ENCODE measurements at places on chromosomes 4 and X.

- no peak for DNase-seq
These were observed 92.0 kb downstream of the PHEX start for GRCh38 chrX:22124098-22124497.

DNA sequence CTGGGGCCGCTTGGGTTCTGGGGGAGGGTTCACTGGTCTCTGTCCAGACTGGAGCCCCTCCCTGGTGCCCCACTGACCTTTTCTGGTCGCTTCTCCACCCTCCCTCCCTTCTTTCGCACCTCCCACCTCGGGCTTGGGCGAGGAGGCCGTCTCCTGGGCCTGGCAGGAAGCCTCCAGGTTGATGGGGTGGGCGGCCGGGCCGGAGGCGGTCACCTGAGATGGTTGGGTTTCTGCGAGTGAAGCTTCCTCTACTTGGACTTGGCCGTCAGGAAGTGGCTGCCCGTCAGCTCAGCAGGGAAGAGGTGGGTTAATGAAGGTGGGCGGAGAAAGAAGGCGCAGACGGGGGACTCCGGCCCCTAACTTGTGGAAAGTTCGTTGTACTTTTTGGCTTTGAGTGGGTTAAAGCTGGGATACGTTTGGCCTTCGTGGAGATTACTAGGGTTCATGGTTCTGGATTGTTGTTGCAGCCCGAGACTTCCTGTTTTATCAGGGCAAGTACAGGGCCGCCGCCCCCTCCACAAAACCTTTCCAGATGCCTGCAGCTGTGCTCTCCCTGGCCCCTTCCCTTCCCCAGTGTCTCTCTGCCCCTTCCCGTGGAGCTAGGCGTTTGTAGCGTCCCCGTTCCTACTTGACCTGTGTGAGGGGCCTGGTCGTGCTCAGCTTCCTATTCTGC lies 1.2 kb downstream of the AKAP17A start:
- no peak for DNase-seq

GRCh38 chr4:112058433-112058832 lies 86.8 kb upstream of the FAM241A start:
- DNase-seq: no peak

DNA sequence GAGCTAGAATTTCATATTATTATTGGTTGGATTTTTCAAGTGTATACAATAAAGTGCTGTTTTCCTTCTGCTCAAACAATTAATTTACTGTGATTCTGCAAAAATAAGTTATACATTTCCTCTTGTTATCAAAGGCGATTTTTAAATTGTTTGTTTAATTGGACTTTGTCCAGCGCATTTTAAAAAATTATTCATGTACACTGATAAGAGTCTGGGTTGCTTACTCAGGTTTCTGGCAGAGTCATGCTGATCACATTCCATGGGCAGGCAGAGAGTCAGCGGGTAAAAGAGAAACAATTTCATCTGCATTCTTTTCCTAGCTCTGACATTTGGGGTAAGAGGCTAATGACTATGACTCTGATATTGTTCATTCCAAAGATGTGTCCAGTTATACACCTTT lies 8.9 kb downstream of the FAT4 start:
- DNase-seq: no peak

- no peak for DNase-seq
These were observed 69.2 kb downstream of the KIT start for GRCh38 chr4:54726907-54727306.

Measured in stimulated activated CD8-positive, alpha-beta memory T cell treated with anti-CD3 and anti-CD28 coated beads, Interleukin-7, amount 100 ng/mL, for 1 hour (primary cell).